ENCODE measurements at places on chromosomes 12 and 14.

GRCh38 chr12:51797301-51797700 lies 51.2 kb downstream of the FIGNL2 start:
- no peak for DNase-seq

DNA sequence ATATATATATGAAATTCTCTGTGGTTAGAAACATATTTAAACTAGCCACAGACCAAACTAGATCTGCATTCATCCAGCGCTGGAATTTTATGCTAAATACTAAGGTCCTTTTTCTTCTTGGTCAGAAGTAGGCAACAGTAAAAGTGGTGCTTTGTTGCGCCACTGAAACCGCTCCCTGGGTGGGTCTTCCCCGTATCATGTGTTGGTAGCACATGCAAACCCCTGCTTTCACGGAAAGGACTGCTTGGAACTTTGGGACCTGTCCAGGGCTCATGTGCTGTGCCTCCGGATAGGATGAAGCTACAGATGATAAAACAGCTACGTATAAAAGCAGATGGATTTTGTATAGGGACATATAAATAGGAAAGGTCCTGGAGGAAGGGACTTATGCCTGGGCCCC lies 40.1 kb upstream of the COL2A1 start:
- DNase-seq = no peak

DNA sequence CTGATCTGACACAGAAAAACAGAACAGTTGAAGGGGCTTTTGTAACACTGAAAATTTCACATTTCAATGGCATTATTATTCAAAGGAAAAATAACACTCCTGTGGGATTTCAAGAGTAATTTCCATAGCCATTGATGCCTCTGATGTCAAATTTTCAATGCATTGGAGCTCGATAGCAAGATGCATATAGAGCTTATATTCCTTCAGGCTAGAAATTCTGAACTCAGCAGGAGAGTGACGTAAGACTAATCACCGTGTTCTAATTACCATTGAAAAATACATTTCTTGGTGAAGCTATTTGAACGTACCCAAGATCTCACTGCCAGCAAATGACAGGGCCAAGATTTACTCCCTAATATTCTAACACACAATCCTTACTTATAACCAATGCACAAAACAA lies 854.1 kb upstream of the TMEM132C start:
- no peak for DNase-seq

- DNase-seq = no peak
Observed at GRCh38 chr14:53016919-53017318, 66.1 kb upstream of the FERMT2 start.

DNA sequence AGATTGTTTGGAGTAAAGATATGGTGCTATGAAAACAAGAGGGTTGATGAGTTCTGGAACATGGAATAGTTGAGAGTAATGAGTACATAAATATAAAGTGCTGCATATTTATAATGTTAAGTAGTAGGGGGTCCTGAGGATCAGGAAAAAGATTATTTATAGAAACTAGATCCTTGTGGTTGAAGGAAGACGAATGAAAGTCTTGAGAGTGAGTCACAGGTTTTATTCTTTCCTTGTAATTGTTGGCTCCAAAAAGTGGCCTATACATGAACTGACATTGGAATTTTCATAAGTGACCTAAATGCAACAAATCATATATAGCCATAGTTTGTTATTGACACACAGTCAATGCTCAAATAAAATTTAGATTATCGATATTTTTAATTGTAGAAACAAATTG lies 440.4 kb upstream of the PRICKLE1 start:
- DNase-seq = no peak
